ENCODE measurements at places on chromosomes 2 and 18.

DNA sequence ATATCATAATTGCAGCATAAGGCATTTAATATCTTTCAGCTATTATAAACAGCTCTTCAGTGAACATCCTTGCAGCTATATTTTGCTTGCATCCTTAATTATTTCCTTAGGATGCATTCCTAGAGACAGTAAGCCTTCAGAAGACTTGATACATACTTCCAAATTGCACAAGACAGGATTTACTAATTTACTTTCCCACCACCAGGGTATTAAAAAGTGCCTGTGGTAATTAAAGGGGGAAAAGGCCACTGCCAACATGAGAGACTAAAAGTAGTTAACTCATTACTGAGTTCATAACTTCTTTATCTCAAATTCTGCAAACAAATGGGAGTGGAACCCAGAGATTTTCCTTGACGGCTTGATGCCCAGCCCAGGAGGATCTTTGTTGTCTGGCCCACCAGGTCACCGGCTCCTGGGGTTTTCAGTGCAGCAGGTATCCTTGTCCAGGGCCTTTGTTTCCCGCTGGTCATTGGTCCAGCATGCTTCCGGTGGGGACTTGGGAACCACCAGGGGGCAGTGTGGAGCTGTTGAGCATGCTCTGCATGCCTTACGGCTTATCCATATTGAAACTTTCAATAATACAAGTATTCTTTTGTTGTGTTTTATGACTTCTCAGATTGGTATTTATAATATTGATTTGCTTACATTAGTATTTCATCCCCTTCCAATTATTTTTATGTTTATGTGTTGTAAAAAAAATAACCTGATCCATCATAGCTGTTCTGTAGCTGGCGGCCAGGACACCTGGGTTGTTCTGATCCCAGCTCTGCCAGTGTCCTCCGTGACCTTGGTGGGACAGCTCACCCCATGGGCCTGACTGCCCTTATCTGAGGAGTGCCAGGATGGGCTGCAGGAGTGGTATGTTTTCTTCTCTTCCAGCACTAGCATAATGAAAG lies 61.4 kb downstream of the TGOLN2 start:
- DNase-seq = no peak

GRCh38 chr2:239096676-239097427 lies 249.0 kb downstream of the TWIST2 start:
- DNase-seq = no peak

DNA sequence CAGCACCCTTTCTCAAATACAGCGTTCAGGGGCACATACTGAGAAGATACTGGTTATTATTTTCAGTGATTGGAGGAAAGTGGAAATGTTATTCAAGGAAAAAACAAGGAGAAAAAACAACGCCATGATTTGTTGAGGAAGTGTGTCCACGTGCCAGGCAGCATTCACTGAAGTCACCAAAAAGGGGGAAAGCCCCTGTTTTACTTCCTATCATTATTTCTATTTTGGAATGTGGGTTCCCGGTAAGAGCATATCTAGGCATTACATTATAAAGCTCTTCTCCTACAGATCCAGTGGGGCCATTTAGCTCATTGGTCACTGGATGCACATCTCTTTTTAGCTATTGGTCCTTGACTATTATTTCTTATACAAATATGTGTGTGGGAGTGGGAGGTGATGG lies 518.7 kb downstream of the TXNL1 start:
- DNase-seq = no peak

GRCh38 chr2:2825062-2825461 lies 494.0 kb upstream of the MYT1L start:
- DNase-seq = no peak

GRCh38 chr2:127308586-127309138 lies 14.7 kb upstream of the ERCC3 start:
- no peak for DNase-seq

DNA sequence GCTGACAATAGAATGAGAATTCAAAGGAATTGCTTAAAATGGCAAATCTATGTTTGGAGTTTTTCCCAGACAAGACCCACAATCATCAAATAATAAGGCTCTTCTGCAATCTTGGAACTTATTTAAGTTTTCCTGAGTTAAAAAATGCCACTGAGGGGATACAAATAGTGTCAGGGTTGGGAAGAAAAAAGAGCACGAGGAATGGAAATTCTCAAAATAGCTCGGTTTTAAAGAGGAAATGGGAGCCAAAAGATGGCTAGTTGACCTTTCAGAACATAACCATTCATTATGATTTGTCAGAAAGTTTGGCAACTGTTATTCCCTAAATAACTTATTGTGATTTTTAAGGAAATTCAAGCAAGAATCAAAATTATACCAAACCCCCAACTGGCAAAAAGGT lies 127.7 kb downstream of the RAPGEF4 start:
- no peak for DNase-seq

DNA sequence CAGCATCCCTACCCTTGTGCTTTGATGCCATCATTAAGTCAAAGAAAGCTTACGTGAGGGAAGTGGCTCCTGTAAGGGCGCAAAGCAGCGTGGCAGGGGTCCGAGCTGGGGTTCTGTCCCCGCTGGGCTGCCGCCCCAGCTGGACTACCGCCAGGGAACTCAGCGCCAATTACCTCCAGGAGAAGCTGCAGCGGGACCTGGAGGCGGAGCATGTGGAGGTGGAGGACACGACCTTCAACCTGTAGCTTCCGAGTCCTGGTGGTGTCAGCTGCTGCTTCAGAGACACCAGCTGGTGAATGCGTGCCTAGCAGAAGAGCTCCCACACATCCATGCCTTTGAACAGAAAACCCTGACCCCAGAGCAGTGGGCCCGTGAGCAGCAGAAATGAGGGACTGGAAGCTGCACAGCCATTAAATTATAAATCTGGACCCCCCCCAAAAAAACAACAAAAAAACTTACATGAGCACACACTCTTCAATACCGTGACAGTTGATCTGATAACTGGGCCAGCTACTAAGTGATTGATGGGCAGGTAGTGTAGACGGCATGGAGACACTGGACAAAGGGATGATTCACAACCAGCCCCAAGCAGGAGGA lies 20.1 kb upstream of the YES1 start:
- DNase-seq = no peak

- no peak for DNase-seq
Measured at GRCh38 chr2:172572981-172573380, 17.1 kb downstream of the PDK1 start.

DNA sequence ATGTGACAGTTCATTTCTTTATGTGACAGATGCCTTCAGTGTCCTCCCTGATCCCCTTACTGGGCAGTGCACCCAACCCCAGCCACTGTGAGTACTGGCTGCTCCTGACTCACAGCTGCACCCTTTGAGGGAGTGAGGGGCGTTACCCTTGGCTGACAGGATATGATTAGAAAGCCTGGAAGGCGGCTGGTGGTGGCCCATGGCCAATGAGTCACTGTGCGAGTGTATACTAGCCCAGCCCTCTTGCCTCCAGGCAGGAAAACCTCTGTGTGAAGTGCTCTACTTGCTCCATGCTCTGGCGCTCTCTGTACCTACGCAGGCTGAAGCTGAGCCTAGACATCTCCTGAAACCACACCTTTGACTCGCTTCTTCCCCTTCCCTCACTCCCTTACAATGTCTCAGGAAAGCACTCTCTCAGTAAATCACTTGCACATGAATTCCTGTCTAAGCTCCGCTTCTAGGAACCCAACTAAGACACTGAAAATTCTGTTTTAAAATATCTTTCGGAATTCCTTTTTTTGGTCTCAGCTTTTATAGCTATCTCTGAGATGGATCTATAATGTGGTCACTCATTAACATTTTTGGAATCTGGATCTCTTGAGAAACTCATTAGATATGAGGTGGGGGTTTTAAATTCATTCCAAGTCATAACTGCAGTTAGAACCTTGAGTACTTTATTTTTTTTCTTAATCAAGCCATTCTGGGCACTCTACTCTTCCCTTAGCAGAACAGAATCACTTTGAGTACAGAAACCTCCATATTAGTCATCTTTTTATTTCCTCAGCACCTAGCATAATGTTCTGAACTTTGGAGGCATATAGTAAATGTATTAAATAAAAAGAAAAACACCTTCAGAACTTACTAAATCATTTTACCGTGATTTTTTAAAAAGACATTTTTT lies 25.3 kb upstream of the STAM2 start:
- peak; percentile 87 for DNase-seq

DNA sequence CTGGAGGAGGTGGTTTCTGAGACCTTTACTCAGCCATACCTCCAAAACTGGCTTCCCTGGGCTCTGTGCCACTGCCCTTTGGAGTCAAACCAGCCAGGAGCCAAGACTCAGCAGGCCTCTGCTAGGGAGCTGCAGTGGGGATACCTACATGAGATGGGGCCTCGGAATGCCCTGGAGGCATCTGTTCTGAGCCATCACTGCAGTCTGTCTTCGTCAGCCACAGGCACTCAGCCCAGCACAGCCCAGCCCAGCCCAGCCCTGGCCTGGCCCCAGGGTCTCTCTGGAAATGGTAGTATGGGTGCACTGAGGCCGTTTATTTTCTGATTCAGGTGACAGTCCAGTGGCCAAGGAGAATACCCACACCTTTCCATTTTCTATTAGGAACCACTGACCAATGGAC lies 209.8 kb downstream of the CELF4 start:
- DNase-seq = no peak

- DNase-seq = peak; percentile 24
Measured at GRCh38 chr2:188196343-188197008, 95.2 kb upstream of the GULP1 start.

- DNase-seq = no peak
Measured at GRCh38 chr2:174336501-174337336, 2.0 kb downstream of the SP9 start.

GRCh38 chr2:45020439-45020838 lies 11.2 kb upstream of the SIX2 start:
- DNase-seq = no peak

- no peak for DNase-seq
Measured at GRCh38 chr18:75264195-75264594, 53.6 kb downstream of the TSHZ1 start.

DNA sequence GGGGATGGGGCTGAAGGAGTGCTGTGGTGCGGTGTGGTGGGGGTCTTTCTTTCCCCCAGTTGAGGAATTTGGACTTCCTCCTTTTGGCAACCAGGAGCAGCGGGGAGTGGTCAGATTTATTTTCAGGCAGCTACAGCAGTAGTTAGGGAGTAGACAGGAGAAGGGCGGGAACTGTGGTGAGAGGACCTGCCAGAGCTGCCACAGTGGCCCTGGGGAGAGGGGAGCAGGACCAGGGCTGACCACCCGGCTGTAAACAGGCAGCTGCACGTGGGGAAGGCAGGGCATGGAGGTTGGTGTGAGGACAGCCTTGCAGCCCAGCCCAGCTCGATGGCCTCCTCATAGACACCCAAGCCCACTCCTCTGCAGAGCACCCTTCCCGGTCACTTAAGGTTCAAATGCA lies 197.2 kb downstream of the GLI2 start:
- DNase-seq = no peak

- DNase-seq = no peak
Measured at GRCh38 chr2:136255648-136256461, 137.9 kb upstream of the CXCR4 start.

GRCh38 chr2:143802871-143803650 lies 673.8 kb downstream of the ARHGAP15 start:
- DNase-seq = no peak

- no peak for DNase-seq
Measured at GRCh38 chr2:62501794-62502500, 4.0 kb downstream of the TMEM17 start.

GRCh38 chr2:125615438-125615837 lies 1040.5 kb upstream of the GYPC start:
- DNase-seq = peak; percentile 79

- no peak for DNase-seq
Measured at GRCh38 chr2:68151037-68151436, 6.7 kb upstream of the PNO1 start.

DNA sequence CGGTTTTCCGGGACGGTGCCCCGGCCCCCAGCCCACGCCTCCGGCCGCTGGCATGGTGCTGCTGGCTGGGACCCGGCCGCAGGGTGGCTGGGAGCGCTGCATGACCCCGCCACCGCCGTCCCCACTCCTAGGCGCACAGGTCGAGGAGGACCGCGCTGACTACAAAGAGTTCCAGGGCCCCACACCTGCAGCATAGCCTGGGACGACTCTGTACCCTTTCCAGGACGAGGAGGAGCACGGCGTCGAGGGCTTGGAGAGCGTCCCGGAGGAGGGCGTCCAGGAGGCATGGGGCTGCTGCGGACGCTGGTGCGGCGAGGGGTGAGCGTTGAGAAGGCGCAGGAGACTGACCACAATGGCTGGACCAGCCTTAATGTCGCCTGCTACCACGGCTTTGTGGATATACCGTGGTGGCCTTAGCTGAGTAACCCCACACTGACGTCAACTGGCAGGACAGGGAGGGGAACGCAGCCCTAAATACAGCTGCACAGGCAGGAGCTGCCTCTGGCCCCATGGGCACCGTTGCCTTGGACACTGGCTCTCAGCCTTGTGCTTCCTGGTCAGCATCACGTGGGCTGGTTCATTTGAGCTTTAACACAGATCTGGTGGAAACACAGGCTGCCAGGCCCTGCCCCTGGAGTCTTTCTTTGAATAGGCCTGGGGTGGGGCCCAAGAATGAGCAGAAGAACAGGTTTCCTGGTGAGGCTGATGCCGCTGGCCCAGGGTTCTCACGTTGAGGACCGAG lies 40.9 kb upstream of the TRIM43B start:
- no peak for DNase-seq

DNA sequence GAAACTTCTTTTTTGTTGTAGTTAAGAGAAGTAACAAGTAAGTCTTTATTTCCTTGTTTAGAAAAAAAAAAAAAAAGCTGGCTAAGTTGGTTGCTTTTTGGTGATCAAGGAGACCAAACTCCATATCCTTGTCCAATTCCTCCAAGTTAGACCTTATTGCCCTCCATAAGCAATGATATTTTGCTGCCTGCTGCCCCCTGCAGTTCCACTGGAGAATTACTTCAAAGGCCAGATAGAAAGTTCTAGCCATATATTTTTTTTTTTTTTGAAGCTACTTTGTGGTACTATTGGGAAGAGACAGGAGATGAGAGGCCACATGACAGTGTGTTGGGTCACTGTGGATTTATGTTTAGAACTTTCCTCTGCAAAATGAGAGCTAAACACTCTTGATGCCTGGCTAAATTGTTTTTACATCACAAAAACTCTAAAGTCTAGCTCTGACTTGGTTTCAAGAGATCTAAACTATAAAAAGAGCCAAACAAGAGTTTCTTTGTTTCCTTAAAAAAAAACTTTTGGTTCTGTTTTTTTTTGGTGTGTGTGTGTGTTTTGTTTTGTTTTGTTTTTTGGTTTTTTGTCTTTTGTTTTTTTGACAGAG lies 80.7 kb upstream of the RASGRP3 start:
- no peak for DNase-seq

DNA sequence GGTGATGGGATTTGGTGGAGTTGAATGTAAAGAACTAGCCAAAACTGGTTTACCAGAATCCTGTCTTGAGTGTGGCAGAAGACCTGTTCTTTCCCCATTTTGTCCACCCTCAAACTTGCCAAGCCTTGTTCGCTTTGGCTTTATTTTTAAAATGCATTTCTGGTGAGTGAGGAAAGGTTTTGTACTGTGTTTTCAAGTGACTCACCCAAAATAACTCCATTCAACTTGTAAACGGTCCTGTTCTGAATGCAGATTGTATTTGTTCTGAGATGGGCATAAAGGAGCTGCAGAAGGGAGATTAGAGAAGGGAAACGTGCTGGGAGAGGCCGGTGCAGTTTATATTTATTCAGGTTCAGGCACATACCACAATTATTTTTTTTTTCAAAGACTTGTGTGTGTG lies 5.3 kb upstream of the ITPRID2 start:
- no peak for DNase-seq

- no peak for DNase-seq
Measured at GRCh38 chr2:178397002-178397605, 53.9 kb downstream of the PRKRA start.

Measured in GM04503 (cell line).